ENCODE measurements at places on chromosomes 13 and 19.

- no peak for DNase-seq
These were observed 1.3 kb downstream of the ITGBL1 start for GRCh38 chr13:101453784-101454201.

GRCh38 chr13:113756441-113757097, 2.5 kb upstream of the TMEM255B start:
- no peak for DNase-seq

DNA sequence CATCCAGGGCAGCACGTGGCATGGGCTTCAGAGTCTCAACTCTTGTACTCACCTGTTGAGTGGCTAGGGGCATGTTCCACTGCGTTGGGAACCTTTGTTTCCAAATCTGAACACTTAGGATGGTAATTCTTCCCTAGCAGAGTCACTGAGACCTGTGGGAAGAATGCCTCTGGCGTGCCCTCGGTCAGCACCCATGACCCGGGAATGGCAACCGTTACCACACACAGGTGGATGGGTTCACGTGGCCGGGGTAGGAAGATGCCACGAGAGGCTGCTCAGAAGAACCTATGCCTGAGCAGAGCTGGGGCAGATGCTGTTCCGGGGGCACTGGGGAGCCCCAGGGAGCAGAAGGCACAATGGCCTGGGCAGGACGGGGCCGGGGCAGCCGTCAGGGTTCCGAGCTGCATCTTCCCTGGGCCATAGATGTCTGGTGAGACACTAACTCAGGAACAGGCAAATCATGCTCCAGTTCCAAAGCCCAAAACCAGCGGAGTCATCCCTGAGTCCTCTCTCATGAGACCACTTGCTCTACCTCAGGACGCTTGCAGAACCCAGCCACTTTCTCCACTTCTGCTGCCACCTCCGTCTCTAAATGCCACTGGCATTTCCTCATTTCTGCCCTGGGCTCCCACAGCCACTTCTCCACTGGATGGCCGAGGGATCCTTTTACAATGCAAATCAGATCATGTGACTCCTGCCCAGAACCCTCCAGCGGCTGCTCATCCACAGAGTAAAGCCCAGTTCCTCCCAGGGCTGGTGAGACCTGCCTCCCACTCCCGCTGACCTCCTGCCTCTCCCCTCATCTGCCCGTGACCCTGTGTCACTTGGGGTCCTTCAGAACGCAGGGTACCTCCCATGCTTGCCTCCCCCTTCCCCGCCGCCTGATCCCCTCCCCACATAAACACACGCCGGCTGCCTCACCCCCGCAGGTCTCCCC, 36.7 kb downstream of the FAM124A start:
- no peak for DNase-seq

DNA sequence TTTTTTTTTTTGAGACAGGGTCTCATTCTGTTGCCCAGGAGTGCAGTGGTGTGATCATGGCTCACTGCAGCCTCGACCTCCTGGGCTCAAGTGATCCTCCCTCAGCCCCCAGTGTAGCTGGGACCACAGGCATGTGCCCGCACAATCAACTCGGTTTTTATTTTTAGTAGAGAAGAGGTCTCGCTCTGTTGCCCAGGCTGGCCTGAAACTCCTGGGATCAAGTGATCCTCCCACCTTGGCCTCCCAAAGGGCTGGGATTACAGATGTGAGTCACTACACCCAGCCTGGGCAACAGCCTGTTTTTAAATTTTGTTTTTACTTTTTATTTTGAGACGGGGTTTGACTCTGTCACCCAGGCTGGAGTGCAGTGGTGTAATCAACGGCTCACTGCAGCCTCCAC, 2.3 kb upstream of the KDM4B start:
- no peak for DNase-seq

GRCh38 chr13:94318418-94318817, 161.1 kb downstream of the DCT start:
- no peak for DNase-seq

GRCh38 chr19:33280351-33280921, 21.9 kb downstream of the CEBPA start:
- peak; percentile 72 for DNase-seq

- DNase-seq = no peak
These were observed 256.0 kb downstream of the UQCRFS1 start for GRCh38 chr19:28956961-28957360.

DNA sequence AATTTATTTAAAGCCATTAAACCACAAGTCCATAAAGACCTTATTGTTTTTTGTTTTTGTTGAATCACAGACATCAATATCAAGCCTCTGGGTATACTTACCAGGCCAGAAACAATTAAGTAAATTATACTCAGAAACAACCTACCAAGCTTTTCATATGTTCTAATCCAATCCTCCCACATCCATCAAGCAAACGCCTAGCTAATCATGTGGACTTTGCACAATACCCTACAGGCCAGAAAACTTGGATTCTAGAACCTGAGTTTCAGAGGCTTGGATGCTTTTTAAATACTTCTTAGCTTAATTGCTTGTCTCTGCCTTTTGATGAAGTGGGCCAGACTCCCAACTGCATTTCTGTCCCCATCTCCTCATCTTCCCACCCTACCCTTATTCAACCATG, 39.9 kb downstream of the TGDS start:
- DNase-seq = no peak

DNA sequence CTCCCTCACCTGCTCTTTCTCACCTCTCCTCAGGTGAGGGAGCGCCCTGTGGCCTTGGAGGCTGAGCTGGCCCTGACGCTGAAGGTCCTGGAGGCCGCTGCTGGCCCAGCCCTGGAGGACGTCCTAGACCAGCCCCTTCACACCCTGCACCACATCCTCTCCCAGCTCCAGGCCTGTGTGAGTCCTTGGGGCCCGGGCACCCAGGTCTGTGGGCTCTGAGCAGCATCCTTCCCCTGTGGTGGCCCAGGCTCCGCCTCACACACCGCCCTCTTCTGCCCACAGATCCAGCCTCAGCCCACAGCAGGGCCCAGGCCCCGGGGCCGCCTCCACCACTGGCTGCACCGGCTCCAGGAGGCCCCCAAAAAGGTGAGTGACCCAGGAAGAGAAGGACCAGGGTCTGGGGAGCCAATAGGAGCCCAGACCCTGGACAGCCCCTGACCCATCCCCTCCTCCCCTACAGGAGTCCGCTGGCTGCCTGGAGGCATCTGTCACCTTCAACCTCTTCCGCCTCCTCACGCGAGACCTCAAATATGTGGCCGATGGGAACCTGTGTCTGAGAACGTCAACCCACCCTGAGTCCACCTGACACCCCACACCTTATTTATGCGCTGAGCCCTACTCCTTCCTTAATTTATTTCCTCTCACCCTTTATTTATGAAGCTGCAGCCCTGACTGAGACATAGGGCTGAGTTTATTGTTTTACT, 1.9 kb downstream of the IFNL1 start:
- peak; percentile 61 for DNase-seq

DNA sequence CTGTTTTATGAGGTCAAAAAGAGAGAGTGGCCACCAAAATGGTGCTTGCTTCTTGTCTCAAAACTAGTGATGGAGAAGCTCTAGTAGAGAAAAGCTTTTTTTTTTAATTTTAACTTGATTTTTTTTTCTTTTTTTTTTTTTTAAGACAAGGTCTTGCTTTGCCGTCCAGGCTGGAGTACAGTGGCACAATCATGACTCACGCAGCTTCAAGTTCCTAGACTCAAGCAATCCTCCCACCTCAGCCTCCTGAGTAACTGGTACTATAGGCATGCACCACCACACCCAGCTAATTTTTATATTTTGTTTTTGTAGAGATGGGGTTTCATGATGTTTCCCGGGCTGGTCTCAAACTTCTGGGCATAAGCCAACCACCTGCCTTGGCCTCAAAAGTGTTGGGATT, 279.0 kb downstream of the TBC1D4 start:
- DNase-seq = no peak

- no peak for DNase-seq
These were observed 33.0 kb downstream of the UGGT2 start for GRCh38 chr13:96020155-96020575.

- no peak for DNase-seq
These were observed 32.2 kb downstream of the ZNF557 start for GRCh38 chr19:7101498-7102253.

- no peak for DNase-seq
These were observed 73.8 kb upstream of the FRY start for GRCh38 chr13:31957772-31958171.

GRCh38 chr13:46748300-46748699, 48.7 kb downstream of the ESD start:
- no peak for DNase-seq

DNA sequence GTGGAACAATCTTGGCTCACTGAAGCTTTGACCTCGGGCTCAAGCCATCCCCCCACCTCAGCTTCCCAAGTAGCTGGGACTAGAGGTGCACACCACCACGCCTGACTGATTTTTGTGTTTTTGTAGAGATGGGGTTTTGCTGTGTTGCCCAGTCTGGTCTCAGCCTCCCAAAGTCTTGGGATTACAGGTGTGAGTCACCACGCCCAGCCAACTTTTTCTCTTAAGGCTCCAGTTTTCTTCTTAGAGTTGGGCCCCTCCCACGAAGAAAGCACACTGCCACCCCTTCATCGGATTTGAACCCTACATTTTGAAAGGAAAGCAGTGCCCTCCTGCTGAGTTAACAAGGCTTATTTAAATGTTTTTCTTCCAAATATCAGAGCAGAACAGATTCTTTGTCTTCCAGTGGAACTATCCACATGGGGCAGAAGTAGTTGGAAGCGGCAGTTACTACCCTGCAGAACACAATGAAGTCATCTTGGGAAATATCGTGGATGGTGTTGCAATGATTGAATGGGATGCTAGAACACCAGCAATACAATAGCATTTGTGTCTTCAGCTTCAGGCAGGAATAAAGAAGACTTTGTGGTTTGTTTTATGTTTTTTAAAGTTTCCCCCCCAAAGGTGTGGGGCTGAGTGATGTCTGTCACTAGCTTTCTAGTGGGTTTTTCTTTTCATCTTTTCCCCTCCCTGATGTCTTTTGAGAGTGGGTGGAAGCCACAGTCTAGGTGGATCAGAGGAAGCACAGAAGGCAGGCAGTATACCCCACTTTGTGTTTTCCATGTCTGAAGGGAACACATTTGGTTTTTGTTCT, 8.9 kb downstream of the ACTN4 start:
- peak; percentile 41 for DNase-seq

GRCh38 chr13:32581177-32581786, 5.0 kb upstream of the PDS5B start:
- DNase-seq = no peak

- DNase-seq = no peak
These were observed 41.1 kb upstream of the CHST8 start for GRCh38 chr19:33580645-33581037.

DNA sequence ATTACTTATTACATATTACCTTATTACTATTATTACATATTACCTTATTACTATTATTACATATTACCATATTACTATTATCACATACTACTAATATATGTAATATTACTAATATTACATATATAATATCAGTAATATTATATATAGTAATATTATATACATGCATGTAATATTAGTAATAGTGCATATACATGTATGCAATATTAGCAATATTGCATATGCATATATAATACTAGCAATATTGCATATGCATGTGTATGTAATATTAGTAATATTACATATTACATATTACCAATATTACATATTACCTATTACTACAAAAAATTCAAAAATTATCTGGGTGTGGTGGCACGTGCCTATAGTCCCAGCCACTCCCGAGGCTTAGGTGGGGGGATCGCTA, 22.4 kb downstream of the PDE4A start:
- DNase-seq = no peak

- DNase-seq = no peak
These were observed 650.1 kb downstream of the FGF9 start for GRCh38 chr13:22320991-22321390.

GRCh38 chr19:43644181-43644580, 4.5 kb upstream of the CADM4 start:
- no peak for DNase-seq

DNA sequence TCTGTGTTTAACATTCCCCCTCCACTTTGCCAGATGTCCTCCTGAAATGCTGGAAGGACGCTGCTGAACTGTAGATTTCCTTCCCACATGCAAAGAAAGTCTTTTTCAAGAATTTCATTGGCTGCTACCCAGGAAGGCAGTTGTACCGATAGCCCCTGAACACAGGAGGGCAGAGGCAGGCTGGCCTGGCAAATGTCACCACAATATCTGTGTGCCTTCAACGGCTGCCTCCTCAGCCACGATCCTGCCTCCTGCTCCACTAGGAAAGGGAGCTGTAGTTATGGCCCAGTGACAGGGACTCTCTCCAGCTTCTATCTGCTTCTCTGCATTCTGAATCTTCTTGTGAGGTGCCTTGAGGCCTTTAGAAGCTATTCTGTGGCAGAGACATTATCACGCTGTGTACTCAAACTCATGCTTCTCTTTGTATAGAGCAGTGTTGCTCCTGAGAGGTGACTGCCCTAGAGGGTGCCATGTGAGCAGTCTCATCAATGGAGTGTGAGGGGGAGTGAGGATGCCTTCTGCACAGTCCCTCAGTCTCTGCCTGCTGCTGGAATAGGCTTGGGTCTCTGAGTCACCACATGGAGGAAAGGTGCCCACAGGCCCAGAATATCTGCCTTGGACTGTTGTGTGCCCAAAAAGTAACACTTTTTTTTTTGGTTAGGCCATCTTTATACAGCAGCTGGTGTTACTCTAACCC, 279.8 kb downstream of the DNAJC15 start:
- DNase-seq = no peak

DNA sequence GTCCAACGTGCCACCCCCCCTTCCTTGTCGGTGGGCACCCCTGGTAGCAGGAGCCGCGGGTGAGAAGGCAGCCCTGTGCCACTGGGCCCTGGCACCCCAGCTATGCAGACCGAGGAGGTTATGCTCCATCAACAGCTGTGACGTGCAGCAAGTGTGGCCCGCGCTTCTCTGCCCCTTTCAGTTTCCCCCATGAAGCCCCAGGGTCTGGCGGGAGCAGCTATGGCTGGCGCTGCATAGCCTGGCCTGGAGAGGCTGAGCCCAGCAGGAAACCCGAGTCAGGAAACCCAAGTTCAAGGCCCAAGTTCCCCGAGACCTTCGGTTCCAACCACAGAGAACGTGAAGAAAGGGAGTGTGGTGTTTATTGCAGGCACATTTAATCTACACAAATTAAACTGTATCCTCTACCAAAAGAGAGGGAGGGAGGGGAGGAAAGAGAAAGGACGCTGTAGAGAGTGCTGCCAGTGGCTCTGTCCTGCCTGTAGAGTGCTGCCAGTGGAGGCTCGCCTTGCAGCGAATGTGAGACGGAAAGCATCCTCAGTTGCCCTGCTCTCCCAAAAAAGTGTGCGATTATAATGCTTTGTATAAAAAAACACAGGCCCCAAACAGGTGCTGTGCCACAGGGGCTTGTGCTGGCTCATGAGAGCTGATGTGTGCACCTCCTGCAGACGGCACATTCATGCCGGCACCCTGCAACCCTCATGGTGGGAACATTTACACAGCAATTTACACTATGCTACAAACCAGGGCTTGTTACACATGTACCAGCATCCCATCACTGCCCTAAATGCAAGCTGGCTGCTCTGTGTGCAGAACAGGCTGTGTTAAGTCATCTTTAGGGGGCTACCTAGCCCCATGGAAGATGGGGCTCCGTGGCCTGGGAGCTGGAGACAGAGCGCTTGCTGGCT, 16.3 kb downstream of the POP4 start:
- DNase-seq = peak; percentile 22

Measured in T-helper 2 cell treated with Interferon-gamma antibody and Interleukin-4, amounts not matched to agents 5 μg/mL and 100 μg/mL, for 36 hours (primary cell).